Activated CD8-positive, alpha-beta memory T cell treated with anti-CD3 and anti-CD28 coated beads for 24 hours (primary cell): ENCODE measurements at places on chromosomes 12 and 14.
A peak's percentile ranks its signal among the peaks of the same experiment; 100 is the strongest.

GRCh38 chr14:83960832-83961512 is 1569.0 kb upstream of the FLRT2 start:
- DNase-seq: no peak

DNA sequence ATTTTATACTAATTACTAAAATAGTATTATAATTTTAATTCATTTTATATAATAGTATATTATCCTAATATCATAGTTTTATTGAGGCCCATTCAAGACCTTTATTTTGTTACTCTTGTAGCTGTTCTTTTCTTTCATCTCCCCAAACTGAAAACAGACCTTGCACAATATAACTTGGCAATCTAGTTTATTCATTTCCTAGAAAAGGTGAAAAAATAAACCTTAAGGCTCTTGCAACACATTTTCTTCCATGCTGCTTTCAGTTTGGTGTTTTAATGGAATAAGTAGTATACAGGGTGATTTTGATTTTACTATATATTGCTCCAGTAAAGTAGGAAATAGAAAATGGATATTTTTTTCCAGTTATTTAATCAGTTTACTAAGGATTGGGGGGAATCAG is 174.0 kb downstream of the SLC2A13 start:
- DNase-seq: no peak

DNA sequence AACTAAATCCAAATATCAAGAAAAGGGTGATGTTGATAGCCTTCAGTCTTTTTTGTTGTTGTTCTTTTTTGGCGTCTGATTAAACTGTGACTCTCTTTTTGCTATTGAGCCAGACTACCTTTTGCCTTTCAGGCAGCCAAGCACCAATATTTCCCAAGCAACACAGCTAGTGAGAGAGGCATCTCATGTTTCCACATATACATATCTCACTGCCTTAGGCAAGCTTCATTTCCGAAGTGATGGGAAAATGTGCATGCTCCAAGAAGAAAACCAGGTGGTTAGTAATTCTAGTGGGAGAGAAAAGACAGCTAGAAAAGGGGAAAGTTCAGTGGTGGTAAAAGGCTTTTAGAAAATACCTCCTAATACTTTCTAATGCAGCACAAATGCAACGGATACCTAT is 277.7 kb downstream of the TMTC2 start:
- no peak for DNase-seq

DNA sequence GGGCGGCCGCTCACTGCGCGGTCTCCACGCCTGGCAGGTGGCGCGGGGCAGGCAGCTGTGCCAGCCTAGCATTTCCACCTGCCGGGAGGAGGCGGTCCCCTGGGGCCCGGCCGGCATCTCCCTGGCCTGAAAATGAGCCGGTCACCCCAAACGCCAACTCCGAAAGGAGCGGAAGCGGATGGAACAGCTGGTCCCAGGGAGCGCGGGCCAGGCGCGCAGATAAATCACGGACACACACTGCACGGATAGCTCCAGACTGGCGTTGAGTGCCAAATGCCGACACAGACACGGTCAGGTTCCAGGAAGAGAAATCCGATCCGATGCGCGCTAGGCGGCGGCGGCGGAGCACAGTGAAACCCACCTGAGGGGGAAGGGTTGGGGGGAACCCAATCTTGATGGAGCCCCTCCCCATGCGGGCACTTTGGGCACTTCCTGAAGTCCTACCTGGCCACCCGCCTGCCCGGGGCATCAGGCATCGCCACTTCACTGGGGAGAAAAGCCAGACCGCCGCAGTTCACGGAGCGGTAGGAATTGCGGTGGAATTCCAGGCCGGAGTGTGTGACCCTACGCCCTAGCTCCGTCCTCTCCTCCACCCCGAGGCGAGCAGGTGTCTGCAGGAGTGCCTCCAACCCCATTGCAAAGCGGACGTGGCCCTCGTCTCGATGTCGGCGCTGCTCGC is 624 bp upstream of the PLEKHD1 start:
- no peak for DNase-seq

DNA sequence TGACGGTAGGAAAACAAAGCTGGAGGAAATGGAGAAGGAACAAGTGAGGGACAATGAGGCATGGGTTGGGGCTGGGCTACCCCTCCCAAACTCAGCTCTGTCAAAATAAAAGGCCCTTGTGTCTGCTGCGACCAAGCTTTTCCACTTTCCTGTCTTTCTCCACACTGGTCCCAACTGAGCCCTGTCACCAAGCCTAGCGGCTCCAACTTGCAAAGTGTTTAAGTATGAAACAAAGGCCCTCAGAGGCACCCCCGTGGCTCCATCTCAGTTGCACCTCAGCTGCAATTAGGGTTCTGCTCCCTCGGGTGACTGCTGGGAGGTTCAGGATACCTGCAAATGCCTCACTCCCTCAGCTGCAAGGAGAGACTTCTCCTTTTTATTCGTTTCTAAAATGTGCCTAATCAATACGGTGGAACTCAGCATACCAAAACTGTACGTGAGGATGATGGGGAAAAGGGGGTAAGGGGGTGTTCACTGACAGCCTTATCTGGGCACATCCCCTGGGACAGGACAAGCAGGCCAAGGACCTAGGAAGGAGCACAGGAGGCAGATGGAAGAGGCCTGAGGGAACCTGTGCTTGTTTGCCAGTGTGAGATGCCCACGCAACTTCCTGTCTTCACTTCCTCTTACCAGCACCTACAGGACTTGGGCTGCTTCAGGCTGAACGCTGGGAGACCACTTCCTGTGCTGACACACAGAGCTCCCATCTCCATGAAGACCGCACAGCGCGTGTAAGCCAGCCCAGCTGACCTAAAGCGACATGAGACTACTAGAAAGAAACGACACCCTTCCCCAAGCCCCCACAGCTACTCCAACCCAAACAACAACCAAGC is 8.9 kb downstream of the VAMP1 start:
- peak; percentile 88 for DNase-seq

GRCh38 chr12:95218150-95219133 is 835 bp downstream of the VEZT start:
- DNase-seq: peak; percentile 61

DNA sequence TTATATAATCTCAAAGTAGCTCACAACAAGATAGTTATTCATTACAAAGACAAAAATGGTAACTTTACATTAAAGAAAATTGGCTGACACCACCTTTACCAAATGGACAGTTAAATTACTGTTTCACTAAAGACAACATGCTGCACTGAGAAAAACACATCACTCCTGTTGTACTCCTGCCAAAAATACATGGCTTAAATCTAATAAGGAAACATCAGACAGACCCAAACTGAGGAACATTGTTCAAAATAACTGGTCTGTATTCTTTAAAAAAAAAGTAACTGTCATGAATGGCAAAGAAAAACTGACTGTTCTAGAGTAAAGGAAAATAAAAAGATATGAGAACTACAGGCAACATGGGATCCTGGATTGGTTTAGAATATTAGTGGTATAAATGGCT is 151.3 kb upstream of the DCN start:
- DNase-seq: no peak

- DNase-seq: no peak
Measured at GRCh38 chr12:74871817-74872216, 334.2 kb downstream of the ATXN7L3B start.

GRCh38 chr14:95490727-95491451 is 25.6 kb downstream of the SYNE3 start:
- no peak for DNase-seq

- no peak for DNase-seq
Measured at GRCh38 chr12:105337391-105337790, 6.9 kb downstream of the C12orf75 start.

GRCh38 chr12:57552835-57553313 is 3.0 kb downstream of the KIF5A start:
- no peak for DNase-seq

DNA sequence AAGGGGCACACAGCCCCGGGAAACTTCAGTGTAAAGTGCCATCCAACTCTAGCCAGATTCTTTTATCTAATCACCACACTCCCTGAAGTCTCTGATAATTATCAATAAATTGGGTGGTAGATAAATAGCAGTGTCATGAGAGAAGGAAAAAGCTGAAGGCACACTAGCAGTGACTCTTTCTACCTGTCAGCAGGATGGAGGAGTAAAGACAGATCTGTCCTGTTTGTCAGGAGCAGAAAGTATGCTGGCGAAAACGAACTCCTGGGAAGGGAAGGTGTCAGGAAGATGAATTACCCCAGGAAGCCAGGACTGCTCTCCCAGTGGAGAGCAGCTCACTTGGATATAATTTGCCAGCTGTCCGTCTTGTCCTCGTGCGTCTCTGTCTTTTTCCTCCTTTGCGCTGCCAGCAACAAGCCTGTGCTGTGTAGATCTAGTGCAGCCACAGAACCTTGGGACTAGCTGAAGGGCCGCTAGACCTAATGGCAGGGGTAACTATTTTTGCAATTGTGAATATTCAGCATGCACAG is 981.9 kb downstream of the DIO2 start:
- no peak for DNase-seq

DNA sequence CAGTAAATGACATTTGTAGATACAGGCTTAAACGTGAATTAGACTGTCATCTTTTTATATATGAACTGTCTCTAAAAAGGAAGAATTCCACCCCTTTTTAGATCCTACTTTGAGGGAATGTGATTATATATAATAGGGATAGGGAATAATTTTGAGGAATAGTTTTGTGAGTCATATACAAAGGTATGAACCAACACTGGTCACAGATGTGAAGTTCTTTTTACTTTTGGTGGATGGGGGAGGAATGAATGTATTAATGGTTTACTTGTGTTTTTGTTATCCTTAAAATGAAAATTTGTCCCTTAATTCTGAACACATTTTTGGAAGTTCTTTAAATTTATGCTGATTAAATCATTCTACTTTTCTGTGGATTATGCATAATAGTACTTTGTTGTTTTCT is 30.4 kb downstream of the FRS2 start:
- DNase-seq: no peak

GRCh38 chr14:78885884-78886283 is 715.7 kb downstream of the NRXN3 start:
- no peak for DNase-seq

DNA sequence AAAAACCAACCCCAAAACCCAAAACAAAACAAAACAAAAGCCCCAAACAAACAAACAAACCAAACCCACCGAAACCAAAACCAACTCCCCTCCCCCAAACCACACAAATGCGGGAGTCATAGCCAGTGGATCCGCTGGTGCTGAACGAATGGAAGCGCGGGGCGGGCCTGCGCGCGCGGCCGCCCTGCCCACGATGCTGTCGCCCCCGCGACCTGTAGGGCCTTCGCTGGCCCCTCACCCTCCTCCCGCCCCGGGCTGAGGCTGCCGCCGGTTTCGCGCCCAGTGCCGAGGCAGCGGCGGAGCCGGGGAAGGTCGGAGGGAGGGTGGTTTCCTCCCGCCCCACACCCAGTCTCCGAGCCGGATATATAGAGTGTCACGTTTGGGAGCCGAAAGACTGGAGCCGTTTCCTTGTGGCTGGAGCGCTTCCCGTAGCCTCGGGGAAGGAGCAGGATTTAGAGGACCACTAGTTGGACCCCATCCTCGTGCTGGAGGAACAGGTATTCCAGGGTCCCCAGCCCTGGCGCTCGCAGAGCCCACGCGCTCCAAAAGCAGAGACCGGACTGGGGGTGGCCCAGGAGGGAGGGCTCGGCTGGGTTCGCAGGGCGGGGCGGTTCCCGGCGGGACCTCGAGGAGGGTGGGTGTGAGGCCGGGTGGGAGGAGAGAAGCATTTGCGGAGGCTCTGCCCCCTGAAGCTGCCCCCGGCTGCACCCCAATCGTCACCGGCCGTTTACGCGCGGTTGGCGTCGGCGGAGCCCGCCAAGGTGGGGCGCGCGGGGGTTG is at the start of gene FAR2:
Gene FAR2, plus strand, starts transcription at position 368 of the 780 bp plus-strand sequence. CDS start 121,172 bp downstream, outside the sequence.
- DNase-seq: peak; percentile 79

GRCh38 chr12:43694879-43695278 is 63.7 kb downstream of the PUS7L start:
- DNase-seq: no peak

GRCh38 chr12:12180575-12180974 is 86.3 kb downstream of the LRP6 start:
- DNase-seq: no peak

DNA sequence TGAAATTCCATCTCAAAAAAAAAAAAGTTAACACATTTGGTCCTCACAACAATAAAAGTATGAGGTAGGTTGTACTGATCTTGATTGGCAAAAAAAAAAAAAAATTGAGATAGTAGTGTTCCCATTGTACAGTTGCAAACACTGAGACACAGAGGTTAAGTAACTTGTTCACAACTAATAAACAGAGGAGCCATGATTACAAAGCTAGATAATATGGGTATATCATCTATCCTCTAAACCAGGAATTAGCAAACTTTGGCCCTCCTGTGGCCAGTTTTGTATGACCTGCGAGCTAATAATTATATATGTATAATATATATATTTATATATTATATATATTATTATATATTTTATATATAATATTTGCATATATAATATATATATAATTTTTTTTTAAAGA is 2.3 kb upstream of the PSME1 start:
- no peak for DNase-seq

DNA sequence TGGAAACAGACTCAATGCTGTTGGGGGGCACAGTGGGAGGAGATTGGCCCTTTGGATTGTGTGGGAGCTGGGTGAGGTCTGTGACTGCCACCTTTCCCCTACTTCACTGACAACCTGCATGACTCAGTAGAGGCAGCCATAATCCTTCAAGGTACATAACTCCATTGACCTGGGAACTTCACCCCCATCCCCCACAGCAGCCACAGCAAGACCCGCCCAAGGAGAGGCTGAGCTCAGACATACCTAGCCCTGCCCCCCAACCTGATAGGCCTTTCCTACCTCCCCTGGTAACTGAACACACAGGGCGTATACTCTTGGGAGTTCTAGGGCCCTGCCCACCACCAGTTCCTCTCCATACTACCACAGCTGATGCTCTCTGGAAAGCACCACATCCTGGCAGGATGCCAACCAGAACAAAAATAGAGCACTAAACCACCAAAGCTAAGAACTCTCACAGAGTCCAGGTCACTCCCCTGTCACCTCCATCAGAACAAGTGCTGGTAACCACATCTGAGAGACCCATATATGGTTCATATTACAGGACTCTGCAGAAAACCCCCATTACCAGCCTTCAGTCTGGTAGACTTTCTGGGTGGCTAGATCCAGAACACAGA is 703.9 kb downstream of the FSCB start:
- DNase-seq: no peak

DNA sequence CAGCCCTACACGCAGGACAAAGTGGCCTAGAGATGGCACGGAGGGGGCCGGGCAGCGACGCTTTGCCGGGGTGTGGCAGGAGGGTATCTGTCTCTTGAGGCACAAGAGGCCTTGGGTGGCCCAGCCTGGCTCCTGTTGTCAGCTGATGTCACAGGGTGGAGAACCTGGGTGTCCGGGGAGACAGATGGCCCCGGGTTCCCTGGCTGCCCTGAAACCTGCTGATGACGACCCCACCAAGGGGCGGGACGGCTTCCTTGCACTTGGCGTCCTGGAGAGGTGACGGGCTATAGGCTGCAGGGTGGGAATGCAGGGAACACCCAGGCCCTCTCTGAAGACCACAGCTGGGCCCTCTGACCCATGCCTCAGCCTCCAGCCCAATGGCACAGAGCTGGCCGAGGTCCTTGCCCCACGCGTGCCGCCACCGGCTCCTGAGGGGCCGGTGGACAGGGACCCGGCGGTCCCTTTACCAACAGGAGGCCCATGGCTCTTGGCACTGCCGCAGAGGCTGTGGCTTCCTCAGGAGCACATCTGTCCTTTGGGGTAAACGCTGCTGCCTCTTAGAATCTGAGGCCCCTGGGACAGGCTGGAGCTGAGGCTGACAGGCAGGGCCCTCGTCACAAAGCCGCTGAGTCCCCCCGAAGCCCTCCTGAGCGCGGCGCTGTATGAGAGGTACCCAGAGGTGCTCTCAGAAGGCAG is 16.4 kb downstream of the TRMT61A start:
- no peak for DNase-seq

GRCh38 chr12:109291521-109292341 is 17.4 kb downstream of the FOXN4 start:
- no peak for DNase-seq
